ENCODE measurements at places on chromosomes 4 and X. TPM values are rescaled to one million over a fixed set of nuclear protein-coding genes. Genes with fewer than 3 reads are reported as not detected.

PRSS12 gene
- not detected for total RNA-seq

DNA sequence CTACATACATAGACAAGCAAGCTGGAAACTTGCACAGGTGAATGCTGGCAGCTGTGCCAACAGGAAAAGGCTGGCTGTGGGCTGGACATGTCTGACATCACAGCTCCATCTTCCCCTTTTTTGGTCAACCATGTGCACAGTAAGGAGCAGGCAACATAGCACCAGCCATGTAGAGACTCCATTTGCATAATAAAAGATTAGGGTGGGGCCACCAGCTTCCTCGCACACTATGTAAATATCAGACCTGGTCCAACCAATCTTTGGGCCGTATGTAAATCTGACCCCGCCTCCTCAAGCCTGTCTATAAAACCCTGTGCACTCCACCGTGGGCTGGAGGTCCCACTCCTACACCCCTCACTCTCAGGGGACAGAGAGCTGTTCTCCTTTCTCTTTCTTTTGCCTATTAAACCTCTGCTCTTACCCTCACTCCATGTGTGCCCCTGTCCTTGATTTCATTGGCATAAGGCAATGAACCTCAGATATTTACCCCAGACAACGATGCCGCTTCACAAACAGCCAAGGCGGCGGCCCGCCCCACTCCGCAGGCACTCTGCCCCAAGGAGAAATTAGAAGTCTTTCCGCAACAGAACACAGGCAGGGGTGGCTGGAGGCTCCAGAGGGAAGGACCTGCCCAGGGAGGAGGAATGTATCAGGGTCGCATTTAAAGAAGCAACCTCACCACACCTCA lies 862.2 kb downstream of the TRIML1 start:
- H3K27me3 ChIP-seq, result no peaks in the 10 kb centered on the region
- no peak overlapping the region for H3K27ac ChIP-seq
- DNase-seq, result no peak
- H3K36me3 ChIP-seq, result no peaks in the 10 kb centered on the region
- H3K4me3 ChIP-seq, result no peak overlapping the region

P2RY4 gene
- total RNA-seq, result 0.75 TPM

DNA sequence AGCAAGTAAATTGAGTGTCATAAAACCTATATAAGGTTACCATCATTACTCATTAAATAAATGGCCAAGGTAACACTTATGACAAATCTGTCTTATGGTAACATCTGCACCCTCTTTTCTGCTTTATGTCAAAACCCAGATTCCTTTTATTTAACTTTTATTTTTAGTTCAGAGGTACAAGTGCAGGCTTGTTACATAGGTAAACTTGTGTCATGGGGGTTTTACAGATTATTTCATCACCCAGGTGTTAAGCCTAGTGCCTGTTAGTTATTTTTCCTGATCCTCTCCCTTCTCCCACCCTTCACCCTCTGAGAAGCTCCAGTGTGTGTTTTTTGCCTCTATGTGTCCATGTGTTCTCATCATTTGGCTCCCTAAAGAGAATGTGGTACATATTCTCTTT lies 930.7 kb downstream of the CCSER1 start:
- no peaks in the 10 kb centered on the region for H3K4me1 ChIP-seq
- no peaks in the 10 kb centered on the region for H3K27me3 ChIP-seq
- H3K27ac ChIP-seq, result no peak overlapping the region
- H3K36me3 ChIP-seq, result no peaks in the 10 kb centered on the region
- H3K4me3 ChIP-seq, result no peak overlapping the region

- H3K27me3 ChIP-seq, result peaks cover 32% of the 10 kb centered on the region
- H3K27ac ChIP-seq, result no peak overlapping the region
- H3K4me1 ChIP-seq, result no peaks in the 10 kb centered on the region
- no peaks in the 10 kb centered on the region for H3K36me3 ChIP-seq
- no peak overlapping the region for H3K4me3 ChIP-seq
- no peak for DNase-seq
Observed at GRCh38 chr4:55650483-55650882, 14.4 kb upstream of the NMU start.

Data from naive thymus-derived CD8-positive, alpha-beta T cell (primary cell).